ENCODE measurements at places on chromosomes 6 and 20.

GRCh38 chr6:135922746-135923145, 71.2 kb downstream of the PDE7B start:
- no peak for DNase-seq

DNA sequence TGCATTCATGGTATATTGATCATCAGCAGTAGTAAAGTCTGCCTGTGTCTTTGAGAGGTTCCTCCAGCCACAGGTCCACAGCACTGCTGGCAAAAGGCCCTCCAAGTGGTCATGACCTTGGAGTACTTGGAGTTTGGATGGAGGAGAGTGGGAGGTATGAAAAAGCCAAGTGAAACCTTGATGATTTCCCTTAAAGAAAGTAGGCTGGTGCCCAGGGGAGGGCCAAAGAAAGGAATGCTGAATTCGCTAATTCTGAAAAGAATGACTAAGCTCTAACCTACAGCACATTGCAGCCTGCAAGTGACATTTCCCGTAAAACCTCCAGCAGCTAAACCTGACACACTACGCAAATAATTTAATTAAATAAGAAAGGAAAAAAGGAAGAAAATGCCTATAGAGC, 223.4 kb upstream of the TAB2 start:
- DNase-seq, result no peak

GRCh38 chr6:141183368-141183767, 949.4 kb upstream of the GJE1 start:
- no peak for DNase-seq

DNA sequence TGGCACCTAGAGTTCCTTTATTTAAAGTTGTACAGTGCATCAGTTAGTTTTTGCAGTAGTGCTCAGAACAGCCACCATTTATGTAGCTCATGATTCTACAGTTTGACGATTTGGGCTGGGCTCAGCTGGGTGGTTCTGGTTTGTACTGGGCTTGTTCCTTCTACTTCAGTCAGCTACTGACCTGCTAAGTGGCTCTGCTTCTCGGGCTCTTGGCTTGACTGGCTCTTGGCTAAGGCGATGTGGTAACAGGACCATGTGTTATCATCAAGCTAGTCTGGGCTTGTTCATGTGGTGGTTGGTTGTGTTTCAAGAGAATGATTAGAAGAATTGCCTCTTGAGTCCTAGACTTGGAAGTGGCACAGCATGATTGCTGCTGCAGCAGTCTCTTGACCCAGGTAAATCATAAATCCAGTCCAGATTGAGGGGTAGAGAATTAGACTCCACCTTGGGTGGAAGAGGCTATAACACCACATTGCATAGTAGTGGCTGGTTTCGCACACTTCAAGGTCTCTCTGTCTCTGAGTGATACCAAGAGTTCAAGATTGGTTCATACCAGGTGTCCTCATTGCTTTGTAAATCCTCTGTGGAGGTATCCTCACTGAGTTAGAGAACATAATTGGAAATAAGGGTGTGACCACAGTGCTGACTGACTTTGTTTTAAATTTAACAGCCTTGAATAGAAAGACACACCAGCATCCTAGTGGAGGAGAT, 253.0 kb downstream of the ARID1B start:
- no peak for DNase-seq

GRCh38 chr20:43744151-43744611, 17.4 kb upstream of the GTSF1L start:
- DNase-seq, result no peak

- no peak for DNase-seq
These were observed 56.6 kb downstream of the RALGAPA2 start for GRCh38 chr20:20655883-20656282.

DNA sequence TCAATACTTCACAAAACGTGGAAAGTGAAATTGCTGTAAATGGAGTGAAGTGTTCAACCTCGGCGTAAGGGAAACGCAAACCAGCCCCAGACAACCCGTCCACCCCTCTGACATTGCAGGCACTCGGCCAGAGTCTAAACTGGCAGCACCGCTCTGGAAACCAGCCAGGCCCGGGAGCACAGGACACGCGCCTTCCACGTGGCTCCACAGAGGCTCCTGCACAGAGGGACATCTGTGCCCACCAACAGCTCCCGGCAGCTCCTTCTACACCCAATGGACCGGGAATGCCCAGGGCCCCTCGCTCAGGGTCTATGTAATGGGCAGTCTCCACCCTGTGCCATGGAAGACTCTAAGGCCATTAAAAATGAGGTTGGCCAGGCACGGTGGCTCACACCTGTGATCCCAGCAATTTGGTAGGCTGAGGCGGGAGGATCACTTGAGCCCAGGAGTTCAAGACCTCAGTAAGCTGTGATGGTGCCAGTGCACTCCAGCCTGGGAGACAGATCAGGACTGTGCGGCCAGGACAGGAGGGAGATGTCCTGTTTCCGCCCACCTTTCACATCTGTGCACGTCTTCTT, 3.4 kb upstream of the HELZ2 start:
- no peak for DNase-seq

GRCh38 chr6:44071670-44072451, 55.4 kb downstream of the MRPL14 start:
- no peak for DNase-seq

GRCh38 chr20:35225319-35226125, 968 bp upstream of the MMP24 start:
- no peak for DNase-seq

DNA sequence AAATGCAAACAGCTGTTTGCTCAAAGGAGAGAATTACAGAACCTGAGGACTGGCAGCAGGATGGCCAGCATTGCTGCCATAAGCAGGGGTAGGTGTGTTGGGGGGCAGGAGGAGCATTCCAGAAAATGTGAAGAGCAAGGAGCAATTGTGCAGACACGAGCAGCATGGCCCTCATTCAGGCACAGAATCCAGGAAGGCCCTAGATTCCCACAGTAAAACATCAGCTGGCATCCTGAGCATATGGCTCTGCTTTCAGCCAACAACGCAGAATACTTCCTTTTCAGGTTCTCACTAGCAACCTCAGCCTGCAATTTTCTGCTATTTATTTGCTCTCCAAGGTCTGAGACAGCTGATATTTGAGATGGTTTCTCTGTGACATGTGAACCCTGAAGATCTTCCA, 243.4 kb upstream of the POU3F2 start:
- DNase-seq, result no peak

DNA sequence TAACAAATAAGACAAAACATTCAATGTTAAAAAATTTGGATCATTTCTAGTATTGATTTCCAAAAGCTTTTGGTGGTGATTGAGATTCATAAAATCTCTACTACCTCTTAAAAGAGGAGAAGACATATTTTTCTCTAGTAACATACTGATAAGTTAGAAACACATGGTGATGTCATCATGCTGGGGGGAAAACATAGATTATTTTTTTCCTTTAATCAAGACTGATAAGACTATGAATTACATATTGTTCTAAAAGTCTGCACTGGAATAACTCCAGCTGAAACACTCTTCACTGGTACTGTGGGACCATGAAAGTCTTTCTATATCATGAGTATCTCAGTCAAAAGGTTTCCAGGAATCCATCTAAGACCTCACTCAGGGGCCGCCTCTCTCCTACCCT, 515.8 kb downstream of the PRKN start:
- no peak for DNase-seq

- DNase-seq, result no peak
These were observed 62.1 kb downstream of the NOL4L start for GRCh38 chr20:32522776-32523612.

DNA sequence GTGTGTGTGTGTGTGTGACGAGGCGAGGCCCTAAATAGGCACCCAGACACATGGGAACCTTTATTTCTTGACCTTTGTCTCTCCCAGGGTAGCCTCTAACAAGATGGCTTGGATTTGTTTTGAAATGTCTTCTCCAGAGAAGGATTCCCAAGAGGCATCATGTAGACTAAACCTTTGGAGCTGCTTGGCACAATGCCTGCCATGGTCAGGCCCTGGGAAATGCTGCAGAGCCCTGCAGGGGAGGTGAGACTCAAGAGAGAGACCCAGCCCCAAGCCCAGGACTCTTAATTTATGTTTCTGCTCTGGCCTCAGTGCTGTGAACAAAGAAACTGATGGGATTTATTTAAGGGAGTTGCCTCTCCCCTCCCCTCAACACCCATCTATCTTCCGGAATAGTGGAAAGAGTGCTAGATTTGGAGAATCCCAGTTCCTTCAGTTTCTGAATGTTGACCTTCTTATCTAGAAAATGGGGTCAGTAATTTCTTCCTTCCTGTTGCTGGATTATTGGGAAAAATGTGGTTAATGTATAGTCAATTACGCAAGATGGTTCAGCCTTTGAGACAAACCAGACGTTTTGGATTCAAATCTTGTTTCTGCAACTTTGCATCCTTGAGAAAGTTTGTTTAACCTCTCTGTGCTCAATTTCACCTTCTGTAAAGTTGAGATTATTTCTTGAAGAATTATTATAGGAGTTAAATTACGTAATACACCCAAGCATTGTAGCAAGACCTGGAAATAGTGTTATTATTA, 434.8 kb downstream of the MAFB start:
- DNase-seq, result no peak

GRCh38 chr6:97077380-97077779, 152.9 kb downstream of the KLHL32 start:
- DNase-seq, result no peak

DNA sequence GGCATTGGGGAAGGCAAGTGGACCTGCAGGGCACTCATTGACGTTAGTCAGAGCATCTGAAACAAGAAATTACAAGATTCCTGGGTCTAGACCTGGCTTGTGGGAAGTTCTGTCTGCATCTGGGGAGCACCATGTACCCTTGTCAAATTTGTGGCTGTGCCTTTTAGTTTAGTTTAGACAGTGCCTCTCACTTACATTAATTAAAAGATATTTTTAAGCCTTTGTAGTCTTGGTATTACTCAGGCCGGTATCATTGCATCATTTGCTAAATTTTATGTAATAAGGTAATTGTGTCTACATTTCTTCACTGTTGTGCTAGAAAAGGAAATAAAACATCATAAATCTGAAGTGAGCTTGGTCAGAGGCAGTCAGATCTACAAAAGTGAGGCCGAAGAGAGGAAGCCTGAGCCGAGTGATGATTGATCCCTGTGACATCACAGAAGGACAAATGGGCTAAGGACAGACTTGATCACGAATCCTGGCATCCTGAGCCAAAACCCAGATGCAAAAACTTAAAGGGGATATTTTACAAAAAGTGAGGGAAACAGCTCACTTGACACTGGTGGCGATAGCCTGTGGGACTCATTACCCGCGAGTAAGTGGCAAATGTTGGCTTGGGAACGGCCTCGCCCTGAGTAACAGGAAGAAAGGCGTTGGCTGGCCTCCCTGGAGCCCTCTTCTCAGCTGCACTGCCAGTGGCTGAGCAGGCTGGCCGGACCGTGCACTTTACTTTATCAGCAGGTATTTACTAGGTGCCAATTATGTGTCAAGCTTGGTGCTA, 106.5 kb downstream of the TCP11 start:
- DNase-seq, result no peak

DNA sequence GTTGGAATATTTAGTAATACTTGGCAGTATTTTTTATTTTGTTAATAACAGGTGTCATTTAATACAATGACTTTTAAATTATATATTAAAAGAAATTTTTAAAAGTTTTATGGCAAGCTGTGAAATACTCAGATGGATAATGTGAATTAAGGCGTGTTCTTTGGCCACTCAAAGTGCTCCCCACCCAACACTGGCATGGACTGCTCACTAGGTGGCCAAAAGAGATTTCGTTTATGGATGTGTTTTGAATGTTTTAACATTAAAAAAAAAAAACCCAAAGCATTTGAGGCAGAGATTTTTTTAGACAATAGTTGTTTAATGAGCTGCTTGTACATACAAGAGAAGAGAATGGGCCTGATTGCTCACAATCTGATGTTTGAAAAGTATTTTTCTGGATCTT, 86.5 kb downstream of the QKI start:
- no peak for DNase-seq

DNA sequence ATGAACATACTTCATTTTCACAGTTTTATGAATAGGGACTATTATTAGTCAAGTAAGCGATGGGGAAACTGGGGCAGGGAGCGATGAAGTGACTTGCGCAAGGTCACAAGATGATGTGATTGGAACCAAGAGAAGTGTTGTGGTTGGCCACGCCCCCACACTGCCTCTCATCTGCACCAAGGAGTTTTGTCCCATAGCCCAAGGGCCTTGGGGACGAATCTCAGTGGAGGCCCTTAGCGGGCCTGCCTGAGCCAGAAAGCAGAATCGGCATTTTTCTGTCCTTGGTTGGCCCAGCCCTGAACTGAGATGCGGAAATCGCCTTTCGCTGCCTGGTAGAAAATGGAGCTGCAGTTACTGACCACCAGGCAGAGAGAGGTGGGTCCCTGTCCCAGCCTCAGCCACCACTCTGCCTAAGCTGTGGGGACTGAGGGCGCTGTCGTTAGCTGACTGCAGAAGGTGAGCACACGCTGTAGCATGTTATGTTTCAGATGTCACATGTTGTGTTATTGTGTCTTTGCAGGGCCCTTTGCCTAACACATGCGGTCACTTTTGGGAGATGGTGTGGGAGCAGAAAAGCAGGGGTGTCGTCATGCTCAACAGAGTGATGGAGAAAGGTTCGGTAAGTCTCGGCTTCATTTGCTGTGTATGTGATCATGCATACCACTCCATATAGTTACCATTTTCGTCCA, 57.8 kb downstream of the PTPN1 start:
- no peak for DNase-seq

GRCh38 chr6:148892247-148892646, 145.4 kb downstream of the UST start:
- DNase-seq, result no peak

GRCh38 chr6:30770592-30770991, 26.2 kb upstream of the IER3 start:
- DNase-seq, result no peak

DNA sequence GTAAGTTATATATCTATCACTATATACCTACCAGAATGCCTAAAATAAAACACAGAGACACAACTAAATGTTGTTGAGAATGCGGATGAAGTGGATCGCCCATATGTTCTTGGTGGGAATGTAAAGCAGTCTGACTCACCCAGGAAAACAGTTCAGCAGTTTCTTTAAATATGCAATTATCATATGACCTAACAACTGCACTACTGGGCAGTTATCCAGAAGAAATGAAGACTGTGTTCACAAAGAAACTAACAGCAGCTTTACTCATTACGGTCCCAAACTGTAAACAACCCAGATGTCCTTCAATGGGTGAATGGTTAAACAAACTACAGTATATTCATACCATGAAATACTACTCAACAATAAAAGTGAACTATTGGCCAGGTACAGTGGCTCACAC, 14.3 kb upstream of the ZC3H12D start:
- no peak for DNase-seq

DNA sequence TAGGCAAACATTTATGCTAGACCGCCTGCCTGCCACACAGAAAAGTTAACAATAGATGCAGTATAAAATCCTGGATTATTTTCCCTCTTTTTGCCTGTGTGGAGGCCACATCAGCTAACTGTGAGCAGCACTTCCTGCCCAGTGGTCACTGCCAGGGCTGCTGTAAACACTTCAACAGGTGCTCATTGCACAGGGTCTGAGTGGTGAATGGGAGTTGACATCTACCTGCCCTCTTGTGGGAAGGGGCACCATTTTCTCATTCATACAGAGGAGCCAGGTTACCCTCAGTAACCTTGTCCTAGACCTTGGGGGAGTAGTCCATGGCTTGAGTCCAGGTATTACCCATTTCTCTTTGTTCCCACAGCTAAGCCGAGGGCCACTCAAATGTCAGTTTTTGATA, 235.3 kb downstream of the TMEM242 start:
- no peak for DNase-seq

GRCh38 chr6:3872370-3872854, 23.2 kb downstream of the FAM50B start:
- no peak for DNase-seq

GRCh38 chr6:10999994-11000393, 44.1 kb downstream of the ELOVL2 start:
- DNase-seq, result no peak
